NCI-H526 treated with DMSO at 0.1 percent for 48 hours (cell line): ENCODE measurements at places on chromosomes 11 and 22.

GRCh38 chr11:68363776-68364175 is 51.4 kb downstream of the LRP5 start:
- no peak for DNase-seq

- DNase-seq = no peak
These were observed 8.5 kb downstream of the DRD4 start for GRCh38 chr11:645536-645935.

DNA sequence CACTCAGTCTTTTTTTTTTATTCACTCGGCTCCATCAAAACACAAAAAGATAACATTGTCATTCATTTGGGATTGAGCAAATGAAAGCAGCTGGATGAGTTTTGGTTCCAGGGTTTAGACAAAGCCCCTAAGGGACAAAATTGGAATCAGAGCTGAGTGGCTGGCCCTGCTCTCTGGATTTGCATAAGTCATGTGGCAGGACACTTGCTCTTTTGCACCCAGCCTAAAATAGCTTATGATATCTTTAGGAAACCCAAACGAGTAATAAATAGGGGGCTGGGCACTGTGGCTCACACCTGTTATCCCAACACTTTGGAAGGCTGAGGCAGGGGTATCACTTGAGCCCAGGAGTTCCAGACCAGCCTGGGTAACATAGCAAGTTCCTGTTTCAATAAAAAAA is 11.0 kb upstream of the TMEM121B start:
- DNase-seq = no peak

DNA sequence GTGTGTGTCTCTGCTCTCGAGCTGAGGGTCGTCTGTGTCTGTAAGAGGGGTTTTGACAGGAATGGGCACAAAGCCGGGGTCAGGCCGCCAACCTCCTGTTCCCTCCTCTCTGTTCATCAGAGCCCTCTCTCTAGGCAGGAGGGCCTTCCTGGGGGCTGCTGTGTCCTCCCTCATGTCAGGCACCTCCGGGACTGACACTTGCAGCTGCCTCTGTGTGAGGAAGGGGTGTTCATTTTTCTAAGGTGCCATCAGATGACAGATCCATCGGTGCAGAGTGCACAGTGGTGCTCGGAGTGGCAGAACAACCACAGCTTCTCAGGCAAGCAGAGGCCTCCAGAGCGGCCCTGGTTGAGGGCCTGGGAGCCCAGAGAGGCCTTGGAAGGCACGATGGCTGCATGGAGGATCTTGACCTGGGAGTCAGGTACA is 265.4 kb upstream of the B3GAT1 start:
- DNase-seq = no peak

GRCh38 chr22:24826710-24827285 is 20.8 kb downstream of the SGSM1 start:
- no peak for DNase-seq

DNA sequence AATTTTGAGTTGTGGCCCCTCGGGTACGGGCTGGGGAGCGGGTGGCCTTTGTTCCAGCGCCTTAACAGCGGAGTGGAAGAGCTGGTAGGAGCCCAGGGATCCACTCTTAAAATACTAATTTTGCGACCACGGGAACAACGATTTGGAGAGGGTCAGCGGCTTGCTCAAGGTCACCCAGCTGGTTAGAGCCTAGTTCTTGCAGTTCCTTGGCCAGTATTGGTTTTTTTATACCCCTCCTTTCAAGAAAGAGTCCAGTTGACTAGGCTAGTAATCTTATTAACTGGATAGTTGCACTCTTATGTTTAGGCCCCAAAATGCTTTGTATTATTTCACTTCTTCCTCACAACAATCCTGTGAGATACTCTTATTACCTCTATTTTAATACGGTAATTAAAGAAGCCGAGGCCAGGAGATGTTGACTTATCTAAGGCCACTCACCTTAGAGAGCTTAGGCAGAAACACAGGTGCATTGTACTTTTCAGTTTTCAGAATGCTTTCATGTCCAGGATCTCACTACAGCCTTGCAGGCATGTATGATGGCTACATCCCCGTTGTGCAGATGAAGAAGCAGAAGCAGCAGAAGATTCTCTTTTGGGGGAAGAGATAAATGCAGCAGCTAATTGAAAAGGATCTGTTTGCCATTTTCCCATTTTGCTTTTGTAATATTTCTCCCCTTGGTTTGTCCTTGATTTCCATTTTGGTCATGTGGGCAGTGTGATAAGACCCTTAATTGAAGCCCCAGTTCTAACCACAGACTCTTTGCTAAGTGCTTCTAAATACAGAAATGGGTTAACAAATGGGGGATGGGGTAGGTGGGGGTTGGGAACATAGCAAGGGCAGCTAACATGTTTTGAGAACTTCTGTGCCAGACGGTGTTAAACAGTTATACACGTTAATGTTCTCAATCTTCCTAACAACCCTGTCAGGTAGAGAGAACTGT is 1.4 kb downstream of the SREBF2 start:
- DNase-seq = no peak

DNA sequence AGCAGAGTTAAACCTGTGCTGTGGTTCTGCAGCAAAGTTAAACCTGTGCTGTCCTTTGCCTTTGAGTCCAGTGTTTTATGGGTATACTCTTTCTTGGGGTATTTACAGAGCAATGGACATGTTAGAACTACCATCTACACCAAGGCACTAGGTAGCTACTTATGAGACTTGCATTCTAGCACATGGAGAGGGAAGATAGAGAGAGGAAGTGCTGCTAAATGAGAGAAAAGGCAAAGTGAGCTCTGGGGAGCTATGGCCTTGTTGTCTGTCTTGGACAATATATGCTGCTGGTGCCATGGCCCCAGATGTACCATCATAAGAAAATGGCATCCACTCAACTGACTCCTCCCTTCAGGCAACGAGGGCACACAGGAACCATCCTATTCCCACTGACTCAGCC is 91.5 kb downstream of the SLC1A2 start:
- no peak for DNase-seq

- DNase-seq = no peak
These were observed 2.0 kb upstream of the NARS2 start for GRCh38 chr11:78576549-78577097.

DNA sequence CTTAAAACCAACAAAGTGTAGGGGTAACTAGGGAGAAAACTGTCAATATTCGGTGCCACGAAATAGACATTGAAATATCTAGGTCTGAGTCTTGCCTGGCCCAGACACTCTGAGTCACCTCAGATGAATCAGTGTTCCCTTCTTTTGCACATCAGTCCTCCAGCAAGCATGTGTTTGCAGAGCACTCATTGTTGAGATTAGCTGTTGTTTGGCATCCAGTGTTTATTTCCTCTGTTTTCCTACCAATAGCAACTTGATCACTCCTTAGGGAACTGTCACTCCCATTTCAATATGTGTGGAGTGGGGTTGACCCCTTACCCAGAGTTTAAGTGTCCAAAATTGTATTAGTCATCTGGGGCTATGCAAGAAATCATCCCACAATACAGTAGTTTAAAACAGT is 4.7 kb upstream of the ASCC2 start:
- no peak for DNase-seq

GRCh38 chr11:95337972-95338429 is 107.0 kb upstream of the SESN3 start:
- DNase-seq = no peak

- peak; percentile 22 for DNase-seq
These were observed at the start of gene GRK3 for GRCh38 chr22:25564320-25564978. Gene GRK3, plus strand, starts transcription at chr22:25564675. Its CDS starts 366 bp downstream, at chr22:25565041.

GRCh38 chr11:123672568-123672967 is 18.1 kb upstream of the SCN3B start:
- no peak for DNase-seq

DNA sequence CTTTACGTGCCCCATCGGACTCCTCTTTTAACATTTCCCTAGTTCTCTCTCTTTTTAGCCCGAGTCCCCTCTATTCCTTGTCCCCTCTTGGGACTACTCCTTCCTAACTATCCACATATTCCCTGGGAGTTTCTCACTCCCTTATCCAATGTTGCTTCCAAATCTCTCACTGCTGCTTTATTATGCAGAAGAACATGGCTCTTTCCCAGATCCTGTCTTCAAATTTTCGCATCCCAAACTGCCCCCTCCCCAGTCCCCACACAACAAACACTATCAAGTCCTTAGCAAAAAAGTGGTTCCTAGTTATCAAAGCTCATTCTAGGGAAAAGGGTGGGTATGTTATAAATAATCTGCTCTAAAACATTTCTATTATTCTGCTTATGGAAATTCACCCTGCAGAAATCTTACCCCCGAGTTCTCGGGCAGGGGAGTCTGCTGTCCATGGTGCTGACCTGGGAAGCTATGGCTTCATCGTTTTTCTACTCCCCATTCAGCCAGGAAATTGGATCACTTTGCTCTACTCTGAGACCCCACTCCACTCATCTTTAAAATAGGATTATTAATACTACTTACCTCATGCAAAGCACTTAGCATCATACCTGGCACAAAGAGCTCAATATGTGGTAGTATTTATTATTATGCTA is 393.5 kb downstream of the BUD13 start:
- DNase-seq = no peak

GRCh38 chr22:25067851-25068421 is 115.4 kb downstream of the KIAA1671 start:
- no peak for DNase-seq

DNA sequence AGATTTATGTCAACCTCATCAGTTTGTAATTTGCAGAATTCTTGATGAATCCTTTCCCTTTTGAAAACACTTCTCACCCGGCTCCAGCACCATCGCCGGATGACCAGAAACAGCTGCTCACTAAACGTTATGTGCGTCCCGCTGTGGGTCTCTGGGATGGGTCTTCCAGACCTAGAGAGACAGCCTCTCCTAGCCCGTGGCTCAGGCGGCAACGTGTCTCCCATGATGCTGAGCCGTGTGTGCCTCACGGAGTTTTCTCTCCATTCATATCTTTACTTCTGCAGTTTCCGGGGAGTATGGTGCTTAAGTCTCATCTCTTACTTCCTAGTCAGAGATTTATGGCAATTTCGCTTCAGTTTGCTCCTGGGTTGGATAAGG is 25.0 kb upstream of the ACR start:
- DNase-seq = no peak

- no peak for DNase-seq
These were observed 34.6 kb upstream of the SHANK2 start for GRCh38 chr11:71286701-71287643.

GRCh38 chr11:93193731-93194130 is 4.1 kb downstream of the SLC36A4 start:
- DNase-seq = no peak

DNA sequence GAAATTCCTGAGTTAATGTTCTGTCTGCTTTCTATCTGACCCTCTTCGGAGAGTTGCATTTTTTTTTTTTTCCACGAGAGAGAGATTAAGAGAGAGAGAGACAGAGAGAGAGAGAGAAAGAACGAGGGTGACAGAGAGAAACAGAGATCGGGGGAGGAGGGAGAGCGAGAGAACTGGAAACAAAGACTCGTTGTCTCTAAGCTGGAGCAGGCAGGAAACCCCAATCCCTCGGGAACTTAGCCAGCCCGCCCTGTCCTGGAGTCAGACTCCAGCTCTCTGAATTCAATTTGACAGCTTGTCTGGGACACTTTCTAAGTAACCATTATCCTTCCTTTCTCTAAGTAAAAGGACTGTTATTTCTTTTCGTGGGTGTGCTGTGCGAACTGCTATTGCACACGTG is 76.9 kb downstream of the KCNJ1 start:
- DNase-seq = peak; percentile 96

GRCh38 chr11:66047541-66048365 is 1.2 kb downstream of the GAL3ST3 start:
- DNase-seq = no peak
